Articular chondrocyte of knee joint (primary cell): ENCODE measurements at places on chromosomes 1 and 21. TPM values are rescaled to one million over a fixed set of nuclear protein-coding genes. Genes with fewer than 3 reads are reported as not detected.

The EDN2 gene
- total RNA-seq = not detected in 2 replicates

The MTMR11 gene
- total RNA-seq = 14.8 and 18.9 TPM in 2 replicates

The SLAMF9 gene
- 0.65 and 0.86 TPM in 2 replicates for total RNA-seq

The CTPS1 gene
- total RNA-seq = 11.6 and 15.5 TPM in 2 replicates

The ID3 gene
- 311 and 497 TPM in 2 replicates for total RNA-seq

The HUNK gene
- total RNA-seq = 0.11 and 0.13 TPM in 2 replicates

The ZNF593OS gene
- total RNA-seq = not detected in 2 replicates

The BTBD19 gene
- total RNA-seq = 9.8 and 10.8 TPM in 2 replicates

The IL6R gene
- 6.3 and 10.2 TPM in 2 replicates for total RNA-seq
